ENCODE measurements at places on chromosomes 3 and 15.

- DNase-seq: peak; percentile 21
These were observed 132.6 kb upstream of the HES1 start for GRCh38 chr3:194003114-194004057.

DNA sequence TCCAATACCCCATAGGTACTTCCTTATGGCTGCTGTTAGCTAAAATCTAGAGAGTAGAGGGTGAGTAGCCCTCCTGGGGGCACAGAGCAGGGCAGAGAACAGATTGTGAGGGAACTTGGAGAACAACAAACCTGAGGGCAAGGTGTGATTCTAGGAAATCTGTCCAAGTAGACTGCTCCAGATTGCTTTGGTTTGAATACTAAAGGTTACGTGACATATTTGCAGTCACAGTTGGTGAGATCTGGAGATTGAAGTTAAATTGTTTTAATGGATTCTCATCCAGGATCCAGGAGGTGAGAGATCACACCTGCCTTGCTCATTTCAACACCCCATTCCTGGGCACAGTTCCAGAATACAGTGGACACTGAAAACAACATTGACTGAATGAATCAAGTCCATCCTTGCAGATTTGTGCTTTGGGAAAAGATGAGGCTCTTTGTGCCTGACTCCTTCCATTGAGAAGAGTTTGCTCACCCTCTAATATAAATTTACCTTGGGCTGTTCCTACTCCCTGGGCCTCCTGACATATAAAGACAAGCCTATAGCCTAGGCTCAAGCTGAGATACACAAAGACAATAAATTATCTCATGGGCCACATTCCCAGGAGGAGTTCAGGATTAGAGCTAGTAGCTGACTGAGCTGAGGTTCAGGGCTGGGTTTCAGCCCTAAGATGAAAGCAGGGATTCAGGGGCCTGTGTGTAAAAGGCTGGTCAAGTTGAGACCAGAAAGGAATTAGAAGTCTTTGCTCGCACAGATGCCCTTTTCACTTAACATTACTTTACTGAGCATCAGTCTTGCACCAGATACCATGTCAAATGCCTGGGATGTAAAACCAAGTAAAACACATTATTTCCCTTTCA is 400.9 kb upstream of the MCTP2 start:
- no peak for DNase-seq

DNA sequence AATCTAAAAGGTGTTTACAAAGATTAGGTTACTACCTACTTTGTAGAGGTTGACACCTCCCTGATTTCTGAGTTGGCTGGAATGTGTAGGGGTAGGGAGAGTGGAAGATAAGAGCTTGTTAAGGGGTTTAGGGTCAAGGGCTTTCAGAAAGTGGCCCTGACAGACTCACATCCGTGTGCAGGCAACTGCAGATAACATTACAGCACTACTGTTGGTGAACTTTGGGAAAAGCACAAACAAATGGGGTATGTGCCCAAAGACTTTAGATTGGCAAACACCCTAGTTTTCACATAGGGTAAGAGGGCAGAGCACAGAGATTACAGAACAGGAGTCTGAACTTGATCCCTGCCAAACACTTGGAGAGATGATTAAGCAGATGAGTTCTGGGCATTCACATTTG is 375.7 kb downstream of the EPHB1 start:
- DNase-seq: no peak

GRCh38 chr15:94240480-94240879 is 9.1 kb downstream of the MCTP2 start:
- DNase-seq: no peak

DNA sequence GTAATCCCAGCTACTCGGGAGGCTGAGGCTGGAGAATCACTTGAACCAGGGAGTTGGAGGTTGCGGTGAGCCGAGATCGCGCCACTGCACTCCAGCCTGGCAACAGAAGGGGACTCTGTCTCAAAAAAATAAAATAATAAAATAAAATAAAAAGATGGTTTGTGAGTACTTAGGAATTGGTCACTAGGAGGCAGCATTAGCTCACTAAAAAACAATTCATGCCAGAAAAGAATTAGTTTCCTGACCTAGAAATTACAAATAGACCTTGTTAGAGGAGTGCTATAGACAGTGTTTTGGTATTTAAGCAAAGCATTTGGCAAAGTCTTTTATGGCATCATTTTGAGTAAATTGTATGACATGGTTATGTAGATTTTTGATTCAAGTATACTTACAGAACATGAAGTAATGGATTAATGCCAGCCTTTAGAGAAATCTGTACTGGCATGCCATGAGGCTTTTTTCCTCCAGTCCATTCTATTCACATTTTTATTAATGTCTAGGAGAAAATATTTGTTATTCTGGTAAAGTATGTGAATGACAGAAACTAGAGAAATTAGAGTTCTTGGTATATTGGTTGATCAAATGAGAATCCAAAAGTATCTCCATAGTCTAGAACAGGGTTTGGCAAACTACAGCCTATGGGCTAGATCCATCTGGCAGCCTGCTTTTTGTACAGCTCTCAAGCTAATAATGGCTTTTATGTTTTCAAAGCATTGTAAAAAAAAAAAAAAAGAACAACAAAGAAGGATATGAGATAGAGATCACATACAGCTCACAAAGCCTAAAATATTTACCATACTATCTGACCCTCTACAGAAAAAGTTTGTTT is 81.6 kb downstream of the LRRC49 start:
- DNase-seq: no peak

- peak; percentile 43 for DNase-seq
These were observed 699 bp downstream of the MEGF11 start for GRCh38 chr15:66252685-66253417.

- DNase-seq: no peak
These were observed 76.0 kb downstream of the THSD4 start for GRCh38 chr15:71191296-71191695.

GRCh38 chr15:38648121-38648843 is 83.7 kb upstream of the RASGRP1 start:
- no peak for DNase-seq

- DNase-seq: no peak
These were observed 190.9 kb upstream of the CFAP20DC start for GRCh38 chr3:59240666-59241255.

- no peak for DNase-seq
These were observed 27.6 kb downstream of the TBC1D23 start for GRCh38 chr3:100288288-100288894.

DNA sequence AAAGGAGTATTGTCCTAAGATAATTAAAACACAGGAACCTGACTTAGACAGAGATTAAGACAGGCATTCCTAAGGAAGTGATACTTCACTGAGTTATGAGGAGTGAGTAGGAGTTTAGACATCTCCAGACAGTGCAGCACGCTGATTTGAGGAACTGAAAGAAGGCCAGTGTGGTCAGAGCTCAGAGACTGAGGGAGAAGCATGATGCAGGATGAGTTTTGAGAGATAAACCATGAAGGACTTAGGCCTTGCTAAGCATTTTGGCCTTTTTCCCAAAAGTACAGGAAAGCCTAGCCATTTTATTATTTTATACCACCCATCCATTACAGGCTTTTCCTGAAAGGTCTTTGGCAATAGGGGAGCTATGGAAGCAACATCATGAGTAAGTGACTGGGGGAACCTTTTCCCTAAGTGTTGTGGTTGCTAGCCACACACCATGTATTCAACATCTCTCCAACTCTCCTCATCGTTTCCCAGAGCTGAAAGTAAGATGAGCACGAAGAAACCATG is 375.6 kb upstream of the TPRG1 start:
- no peak for DNase-seq

GRCh38 chr15:51721199-51721960 is 16.1 kb downstream of the LYSMD2 start:
- no peak for DNase-seq

- DNase-seq: no peak
These were observed 42.4 kb downstream of the CNTN6 start for GRCh38 chr3:1135194-1135593.

GRCh38 chr3:63245726-63246241 is 32.3 kb upstream of the SYNPR start:
- no peak for DNase-seq

DNA sequence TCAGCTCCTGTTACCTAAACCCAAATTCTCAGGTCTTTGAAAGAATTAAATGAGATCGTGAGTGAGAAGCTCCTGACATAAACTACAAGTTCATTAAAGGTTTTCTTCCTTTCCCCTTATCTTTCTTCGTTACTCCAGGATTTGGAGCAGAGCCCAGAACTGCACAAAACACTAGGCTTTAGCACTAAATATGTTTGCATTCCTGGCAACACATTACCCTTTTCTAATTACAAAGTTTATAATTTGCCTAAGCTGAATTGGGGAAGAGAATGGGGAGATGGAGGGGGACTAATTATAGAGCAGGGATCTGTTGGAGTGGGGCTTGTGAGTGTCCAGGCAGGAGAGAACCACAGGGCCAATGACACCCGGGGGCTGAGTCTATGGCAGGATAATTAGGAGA is 109.7 kb downstream of the SV2B start:
- no peak for DNase-seq

DNA sequence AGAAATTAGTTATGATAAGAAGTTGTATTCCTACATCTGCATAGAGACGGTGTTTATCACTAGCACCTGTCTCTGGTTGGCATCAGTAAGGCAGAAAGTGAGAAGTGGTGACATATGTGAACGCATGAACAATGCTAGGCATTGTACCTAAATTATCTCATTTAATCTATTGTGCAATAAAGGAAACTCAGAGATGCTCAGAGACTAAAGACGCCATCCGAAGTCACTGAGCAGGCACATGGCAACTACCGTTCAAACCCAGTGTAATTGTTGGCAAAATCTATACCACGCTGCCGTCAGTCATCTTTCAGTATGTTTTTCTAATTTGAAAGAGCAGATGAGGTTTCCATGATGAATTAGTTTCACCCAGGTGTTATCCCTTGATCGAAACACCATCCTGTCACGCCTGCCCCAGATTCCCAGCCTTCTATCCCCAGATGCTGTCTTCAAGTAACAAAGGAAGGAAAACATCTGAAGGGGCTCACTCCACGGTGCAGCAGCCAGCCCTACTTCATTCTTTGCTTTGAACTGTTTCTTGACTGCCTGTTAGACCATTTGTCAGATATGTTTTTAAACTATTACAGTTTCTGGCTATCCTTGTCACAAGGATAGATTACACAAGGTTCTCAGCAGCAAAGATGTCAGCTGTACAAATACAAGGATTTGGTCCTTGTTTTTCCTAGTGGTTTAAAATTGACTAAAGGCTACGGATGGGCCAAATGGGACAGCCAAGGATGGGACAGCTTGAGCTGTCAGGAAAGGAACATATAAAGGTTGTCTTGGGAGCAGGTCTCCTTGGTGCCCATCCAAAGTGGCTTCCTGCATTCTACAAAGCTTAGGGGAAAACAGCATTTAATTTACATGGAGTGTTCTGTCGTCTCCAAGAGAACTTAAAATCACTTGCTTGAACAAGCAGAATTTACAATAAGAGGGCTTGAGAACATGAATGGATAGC is 99.1 kb downstream of the TMEM108 start:
- no peak for DNase-seq

DNA sequence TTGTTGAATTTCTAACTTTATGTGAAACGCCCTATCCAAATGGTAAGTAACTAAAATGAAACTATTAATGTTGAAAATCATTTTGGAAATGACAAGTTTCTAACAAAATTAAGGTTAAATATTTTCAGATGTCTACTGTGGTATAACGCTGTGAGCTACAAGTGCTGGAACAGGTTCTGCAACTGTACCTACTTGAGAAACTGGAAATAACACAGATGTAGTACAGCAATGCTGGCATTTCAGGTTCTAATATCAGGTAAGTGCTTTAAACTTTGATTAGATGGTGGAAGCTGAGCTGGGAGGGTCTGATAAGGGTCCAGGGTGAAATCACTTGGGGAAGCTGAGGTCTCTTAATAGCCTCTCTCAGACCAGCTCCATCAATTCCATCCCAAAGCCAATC is 315.1 kb downstream of the STXBP5L start:
- DNase-seq: no peak

GRCh38 chr3:35664460-35664919 is 25.2 kb downstream of the ARPP21 start:
- no peak for DNase-seq

DNA sequence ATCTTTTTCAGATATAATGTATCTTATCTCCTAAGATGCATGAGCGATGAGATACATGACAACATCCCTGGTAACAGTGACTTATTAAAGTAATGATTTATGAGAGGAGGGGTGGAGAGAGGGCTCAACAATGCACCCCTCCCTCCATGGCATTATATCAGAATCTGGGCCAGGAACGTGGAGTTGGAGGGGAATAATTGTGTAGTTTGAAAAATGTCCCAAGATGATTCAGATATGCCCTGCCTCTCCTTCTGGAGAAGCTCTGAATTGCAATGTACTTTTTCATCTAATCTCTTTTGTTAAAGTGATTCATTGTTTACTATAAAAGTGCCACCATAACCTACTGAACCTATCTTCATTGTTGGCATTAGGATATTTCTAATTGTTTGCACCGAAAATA is 86.5 kb downstream of the FRMD4B start:
- DNase-seq: no peak

DNA sequence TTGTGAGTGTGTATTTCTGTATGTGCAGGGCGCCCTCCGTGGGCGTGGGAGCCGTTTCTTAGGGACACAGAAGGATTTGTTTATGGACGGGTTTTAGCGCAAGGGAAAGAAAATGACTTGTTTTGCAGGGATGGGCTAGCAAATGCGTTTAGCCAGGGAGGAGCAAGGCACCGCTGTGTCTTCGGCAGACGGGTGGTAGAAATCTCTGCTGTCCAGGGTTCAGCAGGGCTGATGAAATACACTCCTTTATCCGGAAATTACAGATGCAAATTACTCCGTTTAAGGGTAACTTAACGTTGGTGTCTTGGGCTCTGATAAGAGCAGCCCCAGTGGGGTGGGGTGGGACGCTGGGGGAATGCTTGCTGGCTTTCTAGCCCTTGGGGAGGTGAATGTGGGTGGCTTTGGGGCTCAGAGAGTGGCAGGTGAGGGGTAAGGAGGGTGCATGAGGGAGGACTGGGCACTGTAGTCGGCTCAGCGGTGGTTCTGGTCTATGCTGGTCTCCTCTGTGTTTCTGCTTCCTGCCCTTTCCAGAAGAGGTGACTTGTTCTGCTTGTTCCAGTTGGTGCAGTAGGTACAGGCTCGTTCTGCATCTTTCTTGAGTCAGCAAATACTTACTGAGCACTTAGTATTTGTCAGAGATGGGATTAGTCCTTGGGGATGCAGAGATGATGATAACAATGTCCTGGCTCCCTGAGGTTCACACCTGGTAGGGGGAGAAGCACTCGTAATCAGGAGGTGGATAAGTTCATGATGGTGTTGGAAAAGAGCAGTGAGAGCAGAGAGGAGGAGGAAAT is 954 bp downstream of the SV2B start:
- DNase-seq: peak; percentile 6

GRCh38 chr3:73216310-73216709 is 154.9 kb downstream of the EBLN2 start:
- no peak for DNase-seq

Measured in stimulated activated CD4-positive, alpha-beta T cell treated with anti-CD3 and anti-CD28 coated beads, Interleukin-2, amount 100 ng/mL, for 24 hours (primary cell).